ENCODE measurements at places on chromosomes 13 and 19.
A peak's percentile ranks its signal among the peaks of the same experiment; 100 is the strongest.

- DNase-seq = no peak
Measured at GRCh38 chr19:44576843-44577565, 36.4 kb upstream of the IGSF23 start.

DNA sequence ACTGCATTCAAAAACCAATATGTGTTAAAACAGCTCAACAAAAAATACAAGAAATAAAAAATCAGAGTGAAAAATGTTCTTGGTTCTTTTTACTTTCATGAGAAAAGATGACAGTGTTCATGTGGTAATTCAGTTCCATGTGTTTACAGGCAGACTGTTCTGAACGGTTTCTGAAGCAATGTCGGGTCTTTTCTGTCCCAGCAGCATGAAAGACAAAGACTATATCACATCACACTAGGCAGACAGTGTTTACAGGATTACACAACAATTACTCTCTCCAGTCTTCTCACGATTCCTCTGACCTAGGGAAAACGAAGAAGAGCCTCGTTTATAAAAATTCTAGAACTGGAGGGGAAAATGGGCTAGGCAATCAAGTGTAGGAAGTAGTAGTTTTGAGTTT is 83.4 kb downstream of the UBL3 start:
- DNase-seq = no peak

DNA sequence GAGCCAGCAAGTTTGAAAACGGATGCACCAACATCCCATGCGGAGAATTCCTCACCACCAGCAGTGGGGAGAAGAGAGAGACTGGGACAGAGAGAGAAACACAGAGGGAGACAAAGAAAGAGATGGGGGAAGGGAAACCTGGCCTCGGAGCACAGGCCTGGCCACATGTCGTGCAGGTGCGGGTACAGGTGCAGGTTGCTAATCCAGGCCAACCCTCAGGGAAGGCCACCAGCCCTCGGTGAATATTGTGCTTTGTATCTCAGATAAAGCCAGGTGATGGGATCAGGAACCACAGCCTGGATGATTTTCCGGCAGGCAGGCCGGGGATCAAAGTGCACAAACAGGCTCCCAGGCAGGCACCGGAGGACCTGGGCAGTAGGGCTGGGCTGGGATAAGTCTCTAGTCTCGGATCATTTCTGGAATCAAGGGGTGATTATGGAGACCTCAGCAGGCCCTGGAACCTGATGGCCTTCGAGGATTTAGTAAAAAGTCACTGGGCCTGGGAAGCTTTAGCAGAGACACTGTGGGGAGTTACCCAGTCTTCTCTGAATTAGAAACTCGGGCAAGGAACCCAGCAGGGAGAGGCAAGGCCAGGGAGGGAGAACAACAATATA is 3.7 kb downstream of the GAS6 start:
- DNase-seq = no peak

- DNase-seq = peak; percentile 27
Measured at GRCh38 chr19:41570639-41571112, 5.3 kb upstream of the CEACAM21 start.

GRCh38 chr13:46633416-46633815 is 80.4 kb downstream of the LRCH1 start:
- DNase-seq = no peak

GRCh38 chr19:6087074-6087571 is 23.2 kb downstream of the RFX2 start:
- no peak for DNase-seq

DNA sequence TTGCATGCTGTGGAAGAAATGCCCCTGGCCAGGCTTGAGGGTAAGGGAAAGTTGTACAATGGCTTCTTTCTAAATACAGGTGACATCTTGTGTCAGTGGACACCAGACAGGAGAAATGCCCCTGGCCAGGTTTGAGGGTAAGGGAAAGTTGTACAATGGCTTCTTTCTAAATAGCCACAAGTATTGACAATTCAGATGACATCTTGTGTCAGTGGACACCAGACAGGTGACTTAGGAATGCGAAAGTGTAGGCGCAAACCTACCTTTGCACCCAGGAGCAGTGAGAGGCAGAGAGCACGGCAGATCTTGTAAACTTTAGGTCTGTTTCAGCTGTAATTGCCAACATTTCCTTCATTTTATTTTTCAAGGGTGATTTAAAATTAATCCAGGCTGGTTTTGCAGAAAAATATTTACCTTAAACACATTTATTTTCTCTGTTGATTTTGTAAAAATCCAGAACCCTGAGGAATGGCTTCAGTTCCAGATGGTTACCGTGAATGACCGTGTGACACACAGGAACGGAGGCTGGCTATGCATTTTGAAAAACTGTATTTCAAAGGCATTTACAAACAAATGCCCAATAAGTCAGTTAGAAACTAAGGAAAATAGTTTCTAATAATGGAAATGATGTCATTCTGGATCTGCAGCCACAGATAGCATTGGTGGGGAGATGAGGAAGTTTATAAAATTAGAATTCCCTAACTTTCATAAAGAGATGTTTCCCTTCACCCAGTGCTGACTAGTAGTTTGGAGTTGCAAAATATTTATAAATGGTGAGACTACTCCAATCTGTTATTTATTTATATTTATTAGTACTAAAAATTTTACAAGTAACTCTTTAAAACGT is 34.9 kb downstream of the TNFSF13B start:
- DNase-seq = no peak

All from NCI-H1048 (cell line).